Colonic mucosa (tissue), 4 donors: ENCODE measurements at places on chromosomes 12 and 14. TPM values are rescaled to one million over a fixed set of nuclear protein-coding genes. Genes with fewer than 3 reads are reported as not detected.

- no peaks in the 10 kb centered on the region for H3K36me3 ChIP-seq
- DNase-seq: no peak
- H3K4me3 ChIP-seq: no peak overlapping the region
- H3K4me1 ChIP-seq: no peaks in the 10 kb centered on the region
Observed at GRCh38 chr14:63006531-63006930, 38.7 kb downstream of the KCNH5 start.

DNA sequence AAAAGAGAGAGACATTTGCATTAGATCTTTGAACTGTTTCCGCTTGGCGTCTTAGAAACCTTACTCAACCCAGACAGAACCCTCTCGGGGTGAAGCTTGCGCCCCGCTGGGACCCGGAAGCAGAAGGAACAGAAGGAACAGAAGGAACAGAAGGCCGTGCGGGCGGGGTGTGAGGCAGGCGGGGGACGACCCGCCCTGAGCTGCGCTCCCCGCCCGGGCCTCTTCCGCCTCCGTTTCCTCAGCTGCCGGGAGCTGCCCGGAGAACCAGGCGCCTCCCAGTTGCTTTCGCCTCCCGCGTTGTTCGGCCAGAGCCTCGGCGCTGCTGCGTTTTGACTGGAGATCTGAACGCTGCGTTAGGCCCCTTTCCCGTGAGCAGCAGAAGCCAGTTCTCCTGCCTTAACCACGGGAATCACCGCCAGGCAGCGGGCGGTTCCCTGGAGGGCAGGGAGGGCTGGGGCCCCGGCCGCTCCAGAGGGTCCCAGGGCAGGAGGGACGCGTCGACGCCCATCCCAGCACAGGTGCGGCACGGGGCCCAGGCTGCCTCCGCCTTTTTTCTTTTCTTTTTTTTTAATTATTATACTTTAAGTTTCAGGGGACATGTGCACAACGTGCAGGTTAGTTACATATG, 19.3 kb upstream of the MMP17 start:
- H3K27ac ChIP-seq: no peak overlapping the region
- no peak for DNase-seq
- no peaks in the 10 kb centered on the region for H3K4me1 ChIP-seq
- no peaks in the 10 kb centered on the region for H3K36me3 ChIP-seq
- no peaks in the 10 kb centered on the region for H3K27me3 ChIP-seq

- H3K27ac ChIP-seq: no peak overlapping the region
- H3K4me1 ChIP-seq: no peaks in the 10 kb centered on the region
- H3K36me3 ChIP-seq: no peaks in the 10 kb centered on the region
- no peak for DNase-seq
- no peaks in the 10 kb centered on the region for H3K27me3 ChIP-seq
Observed at GRCh38 chr12:59069516-59069915, 149.2 kb upstream of the LRIG3 start.

DNA sequence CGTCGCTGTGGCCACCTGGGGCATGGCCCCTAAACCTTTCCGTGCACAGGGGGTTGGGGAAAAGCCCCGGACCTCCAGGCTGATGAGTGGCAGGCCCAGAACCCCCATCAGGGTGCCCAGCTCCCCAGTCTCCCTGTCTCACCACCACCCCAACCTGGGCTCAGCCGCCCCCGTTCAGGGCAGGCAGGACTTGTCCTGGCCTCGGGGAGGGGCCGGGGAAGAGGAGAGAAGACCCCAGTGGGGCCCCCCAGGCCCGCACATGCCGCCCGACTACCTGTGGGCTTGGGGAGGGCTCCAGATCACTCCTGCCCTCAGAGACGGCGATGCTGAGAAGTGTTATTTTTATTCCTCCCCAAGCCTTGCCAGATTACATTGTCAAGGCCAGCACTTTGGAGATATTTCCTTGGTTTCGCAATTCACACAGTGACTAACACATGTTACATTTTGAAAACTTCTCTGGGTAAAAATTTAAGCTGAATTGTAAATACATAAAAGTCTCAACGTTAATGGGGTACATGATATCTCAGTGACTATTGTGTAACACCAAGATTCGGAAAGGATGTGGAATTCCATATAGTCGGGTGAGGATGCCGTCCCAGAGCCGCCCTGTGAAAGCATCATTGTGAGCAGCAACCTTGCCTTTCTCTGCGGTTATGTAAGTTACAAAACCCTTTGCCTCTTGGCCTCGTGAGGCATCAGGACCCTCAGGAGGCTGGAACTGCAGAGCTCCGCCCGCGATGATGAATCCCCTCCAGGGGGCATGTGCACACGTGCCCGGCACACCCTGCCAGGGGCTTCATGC, 85.6 kb upstream of the DIO3 start:
- no peaks in the 10 kb centered on the region for H3K36me3 ChIP-seq
- no peak overlapping the region for H3K4me3 ChIP-seq
- peak overlapping the region; percentile 56 for H3K27ac ChIP-seq
- H3K4me1 ChIP-seq: peaks cover 5% of the 10 kb centered on the region
- no peaks in the 10 kb centered on the region for H3K27me3 ChIP-seq
- peak; percentile 29 for DNase-seq

- H3K4me1 ChIP-seq: no peaks in the 10 kb centered on the region
- H3K27me3 ChIP-seq: no peaks in the 10 kb centered on the region
Observed at GRCh38 chr12:91422811-91423692, 240.4 kb upstream of the DCN start.

DNA sequence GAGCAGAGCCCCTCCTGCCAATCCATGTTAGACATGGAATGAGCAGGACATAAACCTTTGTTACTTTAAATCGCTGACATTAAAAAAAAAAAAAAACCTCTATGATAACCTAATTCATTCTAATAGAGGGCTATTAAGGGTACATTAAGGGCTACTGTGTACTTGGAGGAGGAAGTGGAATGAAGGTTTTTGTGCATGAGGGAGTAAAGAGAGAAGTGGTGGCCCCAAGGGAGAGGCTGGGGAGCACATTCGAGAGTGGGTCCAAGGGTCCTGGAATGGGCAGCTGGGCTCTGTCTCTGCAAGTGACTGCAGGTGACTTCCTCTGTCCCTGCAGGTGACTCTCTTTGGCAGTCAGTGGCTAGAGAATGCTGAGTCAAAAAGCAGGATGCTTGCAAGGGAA, 32.1 kb upstream of the PTGDR start:
- no peaks in the 10 kb centered on the region for H3K36me3 ChIP-seq
- no peaks in the 10 kb centered on the region for H3K27me3 ChIP-seq
- no peak overlapping the region for H3K4me3 ChIP-seq
- no peak for DNase-seq

DNA sequence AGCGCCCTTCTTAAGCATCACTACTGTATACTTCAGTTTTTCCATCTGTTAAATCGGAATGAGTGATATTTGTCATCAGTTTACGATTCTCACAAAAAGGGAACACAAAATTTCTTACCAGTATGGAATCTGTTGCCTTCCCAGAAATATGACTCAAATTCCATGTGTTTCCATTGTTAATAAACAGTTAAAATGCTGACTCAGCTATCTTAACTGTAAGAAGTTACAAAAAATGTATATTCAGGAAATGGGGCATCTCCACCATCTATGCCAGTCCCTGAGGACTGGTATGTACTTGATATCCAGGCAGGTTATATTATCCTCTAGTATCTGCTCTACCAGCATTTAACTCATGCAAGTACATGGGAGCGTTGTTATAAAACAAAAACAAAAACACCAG, 2.4 kb upstream of the COX16 start:
- no peak overlapping the region for H3K27ac ChIP-seq
- H3K36me3 ChIP-seq: no peaks in the 10 kb centered on the region
- DNase-seq: no peak
- no peak overlapping the region for H3K4me3 ChIP-seq

Gene C1QL4
- not detected for total RNA-seq

Gene C12orf56
- total RNA-seq: 0.77 TPM

Gene CCND2
- total RNA-seq: 217 TPM
